ENCODE measurements at places on chromosomes 12 and 14.

- no peak for DNase-seq
Observed at GRCh38 chr12:99367181-99367580, 280.4 kb upstream of the GARIN6 start.

- DNase-seq, result no peak
Observed at GRCh38 chr14:94682736-94683135, 70.5 kb downstream of the SERPINA3 start.

- DNase-seq, result no peak
Observed at GRCh38 chr12:76031081-76031413, 529 bp downstream of the PHLDA1 start.

DNA sequence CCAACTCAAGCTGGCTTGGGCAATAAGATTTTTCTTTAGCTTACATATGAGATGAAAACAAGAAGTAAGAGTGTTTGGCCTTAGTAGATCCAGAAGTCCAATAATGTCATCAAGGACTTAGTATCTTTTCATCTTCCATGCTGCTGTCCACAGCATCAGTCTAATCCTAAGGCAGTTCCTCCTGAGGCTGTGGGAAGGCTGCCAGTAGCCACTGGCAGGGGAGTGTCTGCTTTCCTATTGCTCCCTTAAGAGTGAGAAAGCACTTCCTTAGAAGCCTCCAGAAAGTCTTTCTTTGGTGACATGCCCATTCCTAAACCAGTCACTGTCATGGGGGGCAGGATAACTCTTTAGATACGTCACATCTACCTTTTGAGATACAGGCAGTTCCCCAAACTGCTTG is 317.7 kb downstream of the BMP4 start:
- no peak for DNase-seq

DNA sequence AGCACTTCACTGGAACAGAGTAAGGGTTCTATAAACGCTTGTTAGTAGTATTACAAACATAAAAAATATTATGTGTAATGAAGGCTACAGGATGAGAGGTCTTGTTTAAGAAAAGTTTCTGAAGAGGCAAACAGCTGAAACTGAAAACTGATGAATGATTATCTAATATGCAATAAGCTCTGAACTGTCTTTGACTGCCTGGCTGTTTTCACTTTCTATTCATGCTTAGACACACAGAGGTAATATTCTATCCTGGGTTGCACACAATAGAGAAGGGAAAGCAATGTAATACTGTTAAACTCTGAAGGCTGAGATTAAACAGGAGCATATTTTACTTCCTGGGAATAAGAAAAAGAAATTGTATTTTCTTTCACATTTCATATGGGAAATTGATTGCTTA is 251.3 kb downstream of the ALX1 start:
- no peak for DNase-seq

GRCh38 chr12:54053003-54053750 is 458 bp upstream of the HOXC4 start:
- peak; percentile 59 for DNase-seq

DNA sequence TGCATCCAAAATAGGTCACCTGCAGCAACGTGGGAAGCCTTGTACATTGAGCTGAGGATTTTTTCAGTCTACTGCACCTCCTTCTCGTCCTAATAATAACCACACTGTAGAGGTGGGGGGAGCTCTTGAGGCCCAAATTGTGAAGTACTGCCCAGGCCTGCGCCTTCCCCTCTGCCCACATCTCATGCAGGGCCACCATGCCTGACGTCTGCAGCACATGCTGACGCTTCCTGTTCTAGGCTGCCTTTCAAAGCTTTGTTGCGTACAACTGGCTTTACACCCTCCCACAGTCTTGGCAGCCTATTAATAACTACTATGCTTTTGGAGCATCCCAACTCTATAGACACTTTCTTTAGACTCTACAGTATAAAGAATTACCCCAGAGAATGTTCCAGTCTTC is 26.5 kb upstream of the TTC7B start:
- no peak for DNase-seq

DNA sequence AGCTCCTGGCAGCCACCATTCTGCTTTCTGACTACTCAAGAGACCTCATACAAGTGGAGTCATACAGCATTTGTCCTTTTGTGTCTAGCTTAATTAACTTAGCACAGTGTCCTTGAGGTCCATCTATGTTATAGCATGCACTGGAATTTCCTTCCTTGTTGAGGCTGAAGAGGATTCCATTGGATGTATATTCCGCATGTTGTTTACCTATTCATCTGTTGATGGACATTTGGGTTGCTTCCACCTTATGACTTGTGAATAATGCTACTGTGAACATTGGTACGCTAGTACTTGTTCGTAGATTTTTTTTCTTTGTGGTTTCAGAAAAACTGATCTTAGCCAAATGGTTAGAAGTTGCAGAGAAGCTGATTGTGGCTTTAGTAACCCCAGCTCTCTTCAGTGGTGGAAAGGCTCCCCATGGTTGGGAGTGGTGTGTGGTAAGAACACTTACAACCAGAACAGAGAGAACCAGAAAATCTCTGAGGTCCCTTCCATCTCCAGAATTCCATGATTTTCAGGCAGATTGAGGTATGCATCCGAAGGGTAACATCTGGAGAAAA is 118.4 kb downstream of the SAMD4A start:
- no peak for DNase-seq

GRCh38 chr12:8596561-8596960 is 16.1 kb downstream of the AICDA start:
- DNase-seq, result no peak

GRCh38 chr12:127389923-127390322 is 877.0 kb upstream of the TMEM132C start:
- DNase-seq, result no peak

DNA sequence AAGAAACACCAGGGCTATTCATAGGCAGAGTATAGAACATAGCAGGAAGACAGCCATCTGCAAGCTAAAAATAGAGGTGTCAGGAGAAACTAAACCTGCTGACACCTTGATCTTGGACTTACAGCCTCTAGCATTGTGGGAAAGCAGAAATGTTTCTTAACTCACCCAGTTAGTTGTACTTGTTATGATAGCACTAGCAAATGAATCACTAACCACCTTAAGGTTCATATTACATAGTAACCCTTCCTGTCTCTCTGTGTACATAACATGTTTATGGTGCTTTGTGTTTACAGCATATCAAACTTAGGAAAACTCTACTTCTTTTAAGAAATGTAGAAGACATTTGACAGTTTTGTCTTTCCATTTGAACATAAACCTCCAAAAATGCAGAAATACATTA is 1031.3 kb downstream of the FSCB start:
- DNase-seq, result no peak

DNA sequence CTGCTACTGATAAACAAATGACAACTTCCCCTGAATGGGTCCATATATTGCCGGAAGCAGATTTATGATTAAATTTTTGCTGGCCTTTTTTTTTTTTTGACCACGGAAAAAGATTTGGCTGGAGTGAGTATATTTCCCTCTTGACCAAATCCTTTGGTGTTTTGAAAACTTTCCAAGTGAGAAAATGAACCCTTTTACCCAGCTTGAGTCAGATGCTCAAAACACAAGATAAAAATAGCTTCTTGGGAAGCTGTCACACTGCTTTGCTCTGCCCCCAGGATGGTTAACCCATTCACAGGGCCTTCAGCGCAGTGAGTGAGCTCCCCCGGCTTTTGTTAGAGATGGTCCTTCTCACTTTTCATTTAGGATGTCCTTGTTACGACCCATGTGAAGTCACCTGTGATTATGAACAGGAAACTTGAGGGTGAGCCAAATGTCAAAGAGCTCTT is 224.3 kb downstream of the PELI2 start:
- DNase-seq, result no peak

- peak; percentile 30 for DNase-seq
Observed at GRCh38 chr12:109892748-109893147, 7.3 kb upstream of the TCHP start.

DNA sequence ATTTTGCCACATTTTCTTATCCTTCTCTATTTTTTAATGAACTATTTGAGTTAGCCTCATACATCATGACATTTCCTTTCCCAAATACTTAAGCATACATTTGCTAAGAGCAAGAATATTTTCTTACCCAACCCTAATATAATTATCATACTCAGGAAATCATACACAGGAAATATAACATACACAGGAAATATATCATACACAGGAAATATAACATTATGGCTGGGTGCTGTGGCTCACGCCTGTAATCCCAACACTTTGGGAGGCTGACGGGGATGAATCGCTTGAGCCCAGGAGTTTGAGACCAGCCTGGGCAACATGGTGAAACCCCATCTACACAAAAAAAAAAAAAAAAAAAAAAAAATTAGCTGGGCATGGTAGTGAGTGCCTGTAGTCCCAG is 4.9 kb downstream of the NCKAP1L start:
- no peak for DNase-seq

DNA sequence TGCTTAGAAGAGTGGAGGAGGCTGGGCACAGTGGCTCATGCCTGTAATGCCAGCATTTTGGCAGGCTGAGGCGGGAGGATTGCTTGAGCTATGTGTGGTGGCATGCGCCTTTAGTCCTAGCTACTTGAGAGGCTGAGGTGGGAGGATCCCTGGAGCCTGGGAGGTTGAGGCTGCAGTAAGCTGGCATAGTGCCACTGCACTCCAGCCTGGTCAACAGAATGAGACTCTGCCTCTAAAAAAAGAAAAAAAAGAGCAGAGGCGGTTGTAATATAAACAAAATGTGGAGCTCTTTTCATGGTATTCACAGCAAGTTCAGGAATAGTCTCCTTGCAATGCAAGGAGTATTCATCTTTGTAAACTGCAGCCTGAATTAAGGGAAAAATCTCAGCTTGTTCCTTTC is 27.2 kb downstream of the ARID2 start:
- no peak for DNase-seq

All from CD4-positive, alpha-beta T cell treated with Interleukin-15 for 1 hour (primary cell).